Left renal cortex interstitium (tissue), 4 donors: ENCODE measurements at places on chromosomes 2 and 18. TPM values are rescaled to one million over a fixed set of nuclear protein-coding genes. Genes with fewer than 3 reads are reported as not detected.

- DNase-seq = no peak
Measured at GRCh38 chr2:176830362-176830761, 382.2 kb upstream of the HNRNPA3 start.

- no peak for DNase-seq
Measured at GRCh38 chr2:33681364-33681757, 82.3 kb upstream of the FAM98A start.

DNA sequence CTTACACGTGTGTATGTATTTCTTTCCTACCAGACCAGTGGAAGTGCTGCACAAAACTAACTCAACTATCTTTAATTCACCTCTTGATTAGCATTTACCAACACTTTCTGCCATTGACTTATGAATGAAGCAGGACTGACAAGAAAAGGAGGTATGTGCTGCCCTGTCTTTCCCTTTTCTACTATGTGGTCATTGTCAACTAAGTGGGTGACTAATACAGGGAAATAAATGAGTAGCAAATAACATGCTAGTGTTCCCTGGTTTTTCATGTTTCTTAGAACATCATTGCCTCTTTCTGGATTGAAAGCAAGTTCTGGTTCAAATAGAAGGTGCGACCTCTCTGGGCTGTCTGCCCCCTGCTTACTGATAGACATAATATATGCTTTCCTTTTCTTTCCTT, 58.0 kb downstream of the LINC00305 start:
- DNase-seq = no peak

DNA sequence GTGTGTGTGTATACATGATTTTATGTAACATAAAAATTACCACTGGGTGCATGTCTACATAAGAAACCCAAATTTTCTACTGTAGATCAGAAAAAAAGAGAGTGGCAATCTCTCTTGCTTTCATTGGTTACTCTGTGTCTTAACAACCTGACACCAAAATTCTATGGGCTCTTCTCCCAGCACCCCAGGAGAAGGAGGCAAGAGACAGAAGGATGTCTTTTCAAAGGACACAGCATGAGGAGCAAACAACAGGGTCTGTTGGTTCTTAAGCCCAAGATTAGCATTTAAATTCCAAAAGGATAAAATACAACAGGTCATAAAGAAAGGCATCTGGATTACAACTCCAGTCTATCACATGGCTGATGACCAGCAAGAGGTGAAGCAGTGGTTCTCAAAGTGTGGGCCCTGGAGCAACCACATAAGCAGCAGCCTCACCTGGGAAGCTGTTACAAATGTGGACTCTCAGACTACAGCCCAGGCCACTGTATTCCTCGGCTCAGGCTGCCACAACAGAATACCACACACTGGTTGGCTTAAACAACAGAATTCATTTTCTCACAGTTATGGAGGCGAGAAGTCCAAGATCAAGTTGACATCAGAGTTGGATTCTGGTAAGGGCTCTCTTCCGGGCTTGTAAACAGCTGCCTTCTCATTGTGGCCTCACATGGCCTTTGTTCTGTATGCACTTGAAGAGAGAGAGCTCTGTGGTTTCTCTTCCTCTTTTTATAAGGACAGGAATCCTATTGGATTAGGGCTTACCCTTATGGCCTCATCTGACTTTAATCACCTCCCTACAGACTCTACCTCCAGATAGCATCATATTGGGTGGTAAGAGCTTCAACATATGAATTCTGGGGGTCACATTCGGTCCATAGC, 79.8 kb upstream of the RNF152 start:
- DNase-seq = no peak

The C2orf74 gene
- 41.0 TPM for polyA plus RNA-seq

The COL3A1 gene
- polyA plus RNA-seq = 1,385 TPM
